ENCODE measurements at places on chromosomes 5 and 9. TPM values are rescaled to one million over a fixed set of nuclear protein-coding genes. Genes with fewer than 3 reads are reported as not detected.

GRCh38 chr9:30301271-30301963, 2083.0 kb upstream of the ACO1 start:
- DNase-seq, result no peak
- H3K36me3 ChIP-seq, result no peaks in the 10 kb centered on the region
- no peaks in the 10 kb centered on the region for H3K27me3 ChIP-seq
- H3K4me1 ChIP-seq, result no peaks in the 10 kb centered on the region

GRCh38 chr9:76369583-76369982, 24.6 kb downstream of the RFK start:
- no peaks in the 10 kb centered on the region for H3K27me3 ChIP-seq
- H3K27ac ChIP-seq, result no peak overlapping the region
- DNase-seq, result no peak
- H3K36me3 ChIP-seq, result no peaks in the 10 kb centered on the region
- no peaks in the 10 kb centered on the region for H3K4me1 ChIP-seq
- no peak overlapping the region for H3K4me3 ChIP-seq

The SPINK5 gene
- total RNA-seq, result 2.3 TPM

GRCh38 chr9:89465001-89465451, 32.9 kb downstream of the SEMA4D start:
- no peak for DNase-seq
- no peak overlapping the region for H3K27ac ChIP-seq
- peaks cover 4% of the 10 kb centered on the region for H3K4me1 ChIP-seq
- H3K27me3 ChIP-seq, result no peaks in the 10 kb centered on the region
- H3K36me3 ChIP-seq, result no peaks in the 10 kb centered on the region

- H3K27me3 ChIP-seq, result no peaks in the 10 kb centered on the region
- no peak overlapping the region for H3K27ac ChIP-seq
- peaks cover 3% of the 10 kb centered on the region for H3K4me1 ChIP-seq
- H3K4me3 ChIP-seq, result no peak overlapping the region
Measured at GRCh38 chr5:132673488-132673887, 301 bp upstream of the IL4 start.

DNA sequence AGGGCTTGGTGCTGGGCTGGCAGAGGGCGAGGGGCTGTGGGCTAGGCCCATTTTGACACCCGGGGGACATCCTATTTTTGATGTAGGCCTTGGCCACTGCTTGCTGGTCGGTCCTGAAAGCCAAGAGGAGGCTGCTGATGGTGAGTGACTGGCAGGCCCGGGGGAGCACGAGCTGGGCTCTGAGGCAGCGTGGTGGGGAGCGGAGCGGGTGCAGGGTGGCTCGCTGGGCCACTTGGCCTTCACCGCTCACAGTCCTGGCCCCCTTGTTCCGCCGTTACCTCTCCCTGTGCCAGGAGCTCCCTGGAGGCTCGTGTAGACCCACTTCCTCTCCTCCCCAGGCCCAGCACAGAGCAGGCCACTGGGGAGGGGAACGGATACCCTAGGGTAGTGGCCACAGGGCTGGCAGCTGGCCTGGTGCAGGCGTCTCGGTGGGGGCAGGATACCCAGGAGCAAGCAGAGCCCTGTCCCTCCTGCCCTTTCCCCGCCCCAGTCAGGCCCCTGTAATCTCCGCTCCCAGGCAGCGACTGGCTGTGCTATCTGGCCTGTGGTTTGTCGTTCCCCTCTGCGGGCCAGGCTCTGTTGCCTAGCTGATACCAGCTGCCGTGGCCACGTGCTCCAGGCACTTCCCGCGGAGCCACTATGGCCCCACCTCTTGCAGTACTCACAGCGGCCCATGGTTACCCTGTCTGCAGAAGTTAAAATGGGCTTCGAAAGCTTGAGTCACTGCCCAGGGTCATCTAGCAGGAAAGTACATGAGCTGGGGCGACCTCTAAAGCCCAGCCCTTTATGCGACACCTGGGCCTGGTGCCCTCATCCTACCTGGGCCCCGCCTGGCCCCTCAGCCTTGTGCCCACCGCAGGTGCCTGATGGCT, 11.7 kb upstream of the DOLPP1 start:
- peaks cover 33% of the 10 kb centered on the region for H3K36me3 ChIP-seq
- peak; percentile 70 for DNase-seq

GRCh38 chr5:67267512-67268216, 71.1 kb upstream of the CD180 start:
- DNase-seq, result no peak
- peak overlapping the region; percentile 91 for H3K27ac ChIP-seq
- no peaks in the 10 kb centered on the region for H3K27me3 ChIP-seq
- peaks cover 41% of the 10 kb centered on the region for H3K4me1 ChIP-seq
- no peak overlapping the region for H3K4me3 ChIP-seq

The CTSL gene
- 169 TPM for total RNA-seq

DNA sequence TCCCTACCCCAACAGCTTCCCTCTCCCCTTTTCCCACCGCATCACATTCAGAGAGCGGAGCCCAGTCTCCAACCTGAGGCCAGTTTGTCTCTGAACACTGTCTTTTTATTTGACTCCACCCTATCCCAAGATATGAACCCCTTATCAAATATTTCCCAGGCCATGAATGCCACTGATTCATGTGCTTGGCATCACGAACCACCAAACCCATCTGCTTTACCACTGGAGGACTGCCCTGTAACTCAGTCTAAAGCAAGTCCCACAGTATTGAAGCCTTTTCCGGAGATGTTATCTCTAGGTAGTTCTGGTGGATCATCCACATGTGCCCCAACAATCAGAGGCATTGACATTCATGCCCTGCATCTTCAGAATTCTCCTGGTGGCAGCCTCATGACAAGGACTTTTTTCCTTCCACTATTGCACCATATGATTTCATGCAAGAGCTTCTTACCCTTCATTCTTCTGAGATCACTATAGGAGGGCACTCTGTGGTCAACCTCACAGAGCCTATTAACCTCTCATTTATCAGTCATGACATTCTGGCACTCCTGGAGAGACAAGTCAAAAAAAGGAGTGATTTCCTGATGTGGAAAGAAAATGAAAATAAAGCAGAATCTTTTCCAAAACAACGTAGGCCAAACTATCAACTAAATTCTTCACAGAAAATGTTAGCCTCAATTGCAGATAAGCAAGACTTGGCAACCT, 12.3 kb upstream of the SPATA31D4 start:
- H3K36me3 ChIP-seq, result no peaks in the 10 kb centered on the region
- H3K27me3 ChIP-seq, result no peaks in the 10 kb centered on the region
- DNase-seq, result no peak
- no peak overlapping the region for H3K27ac ChIP-seq
- H3K4me1 ChIP-seq, result no peaks in the 10 kb centered on the region
- no peak overlapping the region for H3K4me3 ChIP-seq

GRCh38 chr5:179060116-179061008, at the start of gene ZNF354C:
Gene ZNF354C, plus strand, starts transcription at chr5:179060373. Its CDS starts 1,696 bp downstream, at chr5:179062069.
- peak within 1 kb of the TSS; percentile 76 for H3K4me3 ChIP-seq
- peak within 1 kb of the TSS; percentile 80 for H3K27ac ChIP-seq
- H3K4me1 ChIP-seq, result peaks cover 14% of the 10 kb centered on the region
- H3K36me3 ChIP-seq, result peaks cover 7% of the 10 kb centered on the region
- no peaks in the 10 kb centered on the region for H3K27me3 ChIP-seq

DNA sequence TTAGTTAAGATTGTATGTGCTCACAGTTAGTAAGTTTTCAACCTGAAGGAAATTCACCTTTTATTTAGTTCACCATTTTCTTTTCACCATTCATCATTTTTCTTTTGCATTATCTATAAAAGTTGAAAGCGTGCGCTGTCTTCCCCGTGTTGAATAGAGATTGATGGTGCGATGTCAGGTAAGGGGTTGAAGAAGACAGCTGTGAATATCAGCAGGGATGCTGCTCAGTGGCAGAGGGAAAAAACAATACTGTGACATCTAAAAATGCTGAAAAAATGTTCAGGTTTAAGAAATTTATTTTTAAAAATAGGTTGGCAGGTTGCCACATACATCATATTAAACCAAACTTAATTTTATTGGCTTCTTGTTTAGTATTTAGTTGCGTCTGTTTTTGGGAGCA, 815.0 kb downstream of the DTWD2 start:
- no peak for DNase-seq
- H3K4me3 ChIP-seq, result no peak overlapping the region
- no peaks in the 10 kb centered on the region for H3K4me1 ChIP-seq
- H3K27me3 ChIP-seq, result no peaks in the 10 kb centered on the region
- H3K36me3 ChIP-seq, result no peaks in the 10 kb centered on the region
- no peak overlapping the region for H3K27ac ChIP-seq

- H3K4me1 ChIP-seq, result no peaks in the 10 kb centered on the region
- DNase-seq, result no peak
- H3K27ac ChIP-seq, result no peak overlapping the region
- no peaks in the 10 kb centered on the region for H3K36me3 ChIP-seq
- no peaks in the 10 kb centered on the region for H3K27me3 ChIP-seq
Measured at GRCh38 chr5:169576181-169576598, 7.4 kb upstream of the SPDL1 start.

The CSF2 gene
- not detected for total RNA-seq

The TMEM161B gene
- 6.4 TPM for total RNA-seq

GRCh38 chr9:2872931-2873323, 29.0 kb upstream of the PUM3 start:
- H3K36me3 ChIP-seq, result no peaks in the 10 kb centered on the region
- no peak for DNase-seq
- no peaks in the 10 kb centered on the region for H3K27me3 ChIP-seq
- no peak overlapping the region for H3K4me3 ChIP-seq
- no peak overlapping the region for H3K27ac ChIP-seq

DNA sequence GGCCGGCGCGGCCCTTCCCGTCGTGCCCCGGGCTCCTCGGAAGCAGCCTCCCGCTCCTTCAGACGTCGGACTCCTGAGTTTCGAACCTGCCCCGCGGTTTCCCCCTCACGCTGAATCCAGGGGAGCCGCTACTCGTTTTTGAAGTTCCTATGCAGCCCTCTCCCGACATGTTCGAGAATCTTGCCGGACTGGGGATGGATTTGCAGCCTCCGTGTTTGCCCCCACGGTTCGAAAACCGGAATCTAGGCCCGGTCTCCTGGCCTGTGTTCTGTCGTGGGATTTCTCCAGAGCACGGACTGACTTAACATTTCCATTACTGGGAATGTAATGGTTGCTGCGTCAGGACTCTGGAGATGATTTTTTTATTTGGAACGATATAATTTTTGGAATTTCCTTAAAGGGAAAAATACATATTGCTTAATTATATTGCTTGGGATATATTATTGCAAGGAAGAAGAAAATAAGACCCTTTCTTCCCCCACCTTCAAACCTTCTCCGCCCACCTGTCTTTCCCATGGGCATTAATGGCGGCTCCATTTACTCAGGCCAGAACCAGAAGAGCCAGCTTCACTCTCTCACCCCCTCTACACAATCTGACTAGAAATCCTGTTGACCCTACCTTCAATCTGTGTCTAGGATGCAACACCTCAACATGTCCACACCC, 8.5 kb upstream of the MGAT1 start:
- peak overlapping the region; percentile 98 for H3K27ac ChIP-seq
- DNase-seq, result no peak
- no peaks in the 10 kb centered on the region for H3K27me3 ChIP-seq
- H3K4me1 ChIP-seq, result no peaks in the 10 kb centered on the region
- no peaks in the 10 kb centered on the region for H3K36me3 ChIP-seq

- no peaks in the 10 kb centered on the region for H3K36me3 ChIP-seq
- H3K27ac ChIP-seq, result no peak overlapping the region
- no peaks in the 10 kb centered on the region for H3K4me1 ChIP-seq
- H3K4me3 ChIP-seq, result no peak overlapping the region
- DNase-seq, result no peak
Measured at GRCh38 chr5:61600945-61601511, 269.0 kb downstream of the ZSWIM6 start.

GRCh38 chr5:167644619-167645018, 646.8 kb upstream of the WWC1 start:
- DNase-seq, result no peak
- H3K27me3 ChIP-seq, result no peaks in the 10 kb centered on the region
- H3K36me3 ChIP-seq, result no peaks in the 10 kb centered on the region
- no peaks in the 10 kb centered on the region for H3K4me1 ChIP-seq
- no peak overlapping the region for H3K4me3 ChIP-seq

GRCh38 chr5:136128481-136128880, 4.2 kb upstream of the SMAD5 start:
- no peaks in the 10 kb centered on the region for H3K36me3 ChIP-seq
- no peak for DNase-seq
- H3K4me3 ChIP-seq, result no peak overlapping the region
- H3K27ac ChIP-seq, result no peak overlapping the region
- H3K27me3 ChIP-seq, result no peaks in the 10 kb centered on the region

The MZB1 gene
- 0.70 TPM for total RNA-seq

The IL5 gene
- not detected for total RNA-seq

The AFAP1L1 gene
- 48.9 TPM for total RNA-seq

The ZNF883 gene
- total RNA-seq, result 4.1 TPM

GRCh38 chr9:87115785-87116184, 168.5 kb upstream of the GAS1 start:
- H3K4me1 ChIP-seq, result no peaks in the 10 kb centered on the region
- no peaks in the 10 kb centered on the region for H3K36me3 ChIP-seq
- DNase-seq, result no peak

DNA sequence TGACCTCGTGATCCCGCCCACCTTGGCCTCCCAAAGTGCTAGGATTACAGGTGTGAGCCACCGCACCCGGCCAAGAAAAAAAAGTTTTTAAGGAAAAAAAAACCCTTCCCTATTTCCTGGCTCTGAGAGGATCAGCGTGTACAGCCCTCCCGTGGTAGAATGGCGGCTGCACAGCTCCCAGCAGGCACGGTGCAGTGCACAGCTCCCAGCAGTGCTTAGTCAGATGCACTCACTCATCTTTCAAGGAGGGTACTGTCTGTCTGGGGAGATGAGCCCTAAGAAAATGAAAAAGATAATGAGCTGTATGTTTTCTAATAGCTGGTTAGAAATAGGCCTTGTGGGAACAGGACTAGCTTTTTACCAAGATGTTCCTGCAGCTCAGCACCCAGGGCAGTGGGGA, 36.7 kb upstream of the SLC2A8 start:
- H3K4me3 ChIP-seq, result no peak overlapping the region
- no peaks in the 10 kb centered on the region for H3K4me1 ChIP-seq
- no peaks in the 10 kb centered on the region for H3K27me3 ChIP-seq
- no peak for DNase-seq
- peaks cover 11% of the 10 kb centered on the region for H3K36me3 ChIP-seq
- no peak overlapping the region for H3K27ac ChIP-seq

- no peak overlapping the region for H3K27ac ChIP-seq
- H3K4me3 ChIP-seq, result no peak overlapping the region
- DNase-seq, result no peak
- no peaks in the 10 kb centered on the region for H3K4me1 ChIP-seq
Measured at GRCh38 chr5:178067755-178068154, 45.6 kb upstream of the N4BP3 start.

The NPDC1 gene
- 57.8 TPM for total RNA-seq

The ZFP37 gene
- 1.0 TPM for total RNA-seq

The SMAD5 gene
- 26.7 TPM for total RNA-seq

DNA sequence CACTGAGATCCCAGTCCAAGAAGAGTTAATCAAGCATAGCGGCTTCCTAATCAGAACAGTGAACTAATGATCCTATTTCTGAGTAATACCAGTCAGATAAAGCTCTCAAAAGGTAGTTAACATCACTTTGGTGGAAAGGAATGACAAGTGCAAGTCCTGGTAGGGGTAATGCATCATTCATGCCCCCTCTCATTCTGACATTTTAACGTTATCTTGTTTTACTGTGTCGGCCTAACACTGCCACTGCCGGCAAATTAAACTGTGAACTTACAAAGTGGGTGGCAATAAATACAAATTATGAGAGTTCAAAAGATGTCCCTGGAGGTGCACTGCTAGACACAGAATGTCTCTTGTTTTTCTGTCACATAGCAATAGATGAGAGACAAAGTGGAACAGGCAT, 131.6 kb downstream of the EBF1 start:
- H3K27me3 ChIP-seq, result no peaks in the 10 kb centered on the region
- peak overlapping the region; percentile 3 for H3K27ac ChIP-seq
- no peak for DNase-seq
- peaks cover 13% of the 10 kb centered on the region for H3K4me1 ChIP-seq
- no peak overlapping the region for H3K4me3 ChIP-seq

Data from right atrium auricular region (tissue), 2 donors.